ENCODE measurements at places on chromosomes 3 and 15.

DNA sequence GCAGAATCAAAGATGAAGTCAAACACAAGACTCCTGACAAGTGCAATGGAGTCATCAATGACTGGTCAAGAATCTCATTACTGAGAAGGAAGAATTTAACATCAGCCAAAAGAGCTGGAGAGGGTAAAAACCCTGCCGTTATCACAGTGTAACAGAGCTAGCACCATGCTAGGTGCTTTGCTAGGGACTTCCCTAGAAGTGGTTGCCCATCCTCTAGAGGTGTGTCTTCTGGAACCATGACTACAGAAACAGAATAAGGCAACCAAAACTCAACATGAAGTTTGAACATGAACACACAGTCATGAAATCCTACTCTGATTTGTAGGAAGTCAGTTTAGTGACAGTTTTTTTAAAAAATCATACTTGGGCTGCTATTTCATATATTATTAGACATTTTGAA is 9.5 kb downstream of the ACAD11 start:
- DNase-seq = no peak

- DNase-seq = no peak
These were observed 512 bp downstream of the IQCF5 start for GRCh38 chr3:51874889-51875288.

DNA sequence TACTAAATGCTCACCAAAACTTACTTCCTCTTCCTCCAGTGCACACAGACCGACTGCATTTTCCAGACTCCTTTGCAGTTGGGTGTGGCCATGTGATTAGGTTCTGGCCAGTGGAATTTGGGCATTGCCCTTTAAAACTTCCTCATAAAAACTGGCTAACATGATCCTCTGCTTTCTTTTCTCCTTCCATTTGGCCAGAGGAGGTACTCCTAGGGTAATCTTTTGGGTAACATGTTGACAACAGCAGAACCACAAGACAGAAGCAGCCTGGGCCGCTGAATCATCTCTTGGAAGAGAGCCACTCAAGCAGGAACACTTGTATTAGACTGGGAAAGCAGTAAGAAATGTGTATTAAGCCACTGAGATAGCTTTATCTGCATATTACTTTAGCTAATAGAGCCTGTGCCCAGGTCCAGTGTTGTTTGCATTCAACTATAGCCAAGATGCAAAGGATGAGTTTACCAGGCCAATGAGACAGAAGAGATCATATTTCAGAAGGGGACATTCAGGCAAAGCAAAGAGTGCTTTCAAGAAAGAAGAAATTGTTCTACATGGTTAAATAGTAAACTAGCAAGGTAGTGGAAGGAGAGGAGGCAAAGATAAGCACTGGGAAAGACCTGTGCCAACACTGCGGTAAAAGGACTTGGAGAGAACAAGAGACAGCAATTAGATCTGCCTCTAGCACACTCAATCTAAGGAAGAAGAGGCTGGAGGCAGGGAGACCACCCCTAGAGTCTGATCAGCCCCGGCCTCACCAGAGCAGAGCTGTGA is 79.8 kb downstream of the PLCH1 start:
- DNase-seq = peak; percentile 87

DNA sequence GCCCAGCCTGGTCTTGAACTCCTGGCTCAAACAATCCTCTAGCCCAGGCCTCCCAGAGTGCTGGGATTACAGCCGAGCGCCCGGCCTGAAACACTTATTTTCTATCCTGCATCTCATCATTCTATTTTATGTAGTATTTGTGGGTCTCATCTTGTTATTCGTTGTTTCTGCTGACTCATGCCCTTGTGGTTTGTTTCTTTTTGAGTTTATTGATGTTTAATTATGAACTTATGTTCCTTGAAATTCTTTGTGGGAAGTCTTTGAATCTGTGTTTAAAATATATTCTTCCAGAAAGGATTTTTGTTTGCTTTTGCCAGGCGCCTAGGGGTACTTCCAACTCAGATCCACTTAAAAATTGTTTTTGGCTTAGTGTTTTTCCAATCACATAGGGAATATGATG is 78.3 kb upstream of the C15orf39 start:
- peak; percentile 29 for DNase-seq

GRCh38 chr3:165788531-165788930 is 48.7 kb downstream of the BCHE start:
- no peak for DNase-seq

- no peak for DNase-seq
These were observed 3.4 kb downstream of the GHSR start for GRCh38 chr3:172444821-172445220.

- no peak for DNase-seq
These were observed 78.3 kb downstream of the RSL24D1 start for GRCh38 chr15:55118344-55118870.

DNA sequence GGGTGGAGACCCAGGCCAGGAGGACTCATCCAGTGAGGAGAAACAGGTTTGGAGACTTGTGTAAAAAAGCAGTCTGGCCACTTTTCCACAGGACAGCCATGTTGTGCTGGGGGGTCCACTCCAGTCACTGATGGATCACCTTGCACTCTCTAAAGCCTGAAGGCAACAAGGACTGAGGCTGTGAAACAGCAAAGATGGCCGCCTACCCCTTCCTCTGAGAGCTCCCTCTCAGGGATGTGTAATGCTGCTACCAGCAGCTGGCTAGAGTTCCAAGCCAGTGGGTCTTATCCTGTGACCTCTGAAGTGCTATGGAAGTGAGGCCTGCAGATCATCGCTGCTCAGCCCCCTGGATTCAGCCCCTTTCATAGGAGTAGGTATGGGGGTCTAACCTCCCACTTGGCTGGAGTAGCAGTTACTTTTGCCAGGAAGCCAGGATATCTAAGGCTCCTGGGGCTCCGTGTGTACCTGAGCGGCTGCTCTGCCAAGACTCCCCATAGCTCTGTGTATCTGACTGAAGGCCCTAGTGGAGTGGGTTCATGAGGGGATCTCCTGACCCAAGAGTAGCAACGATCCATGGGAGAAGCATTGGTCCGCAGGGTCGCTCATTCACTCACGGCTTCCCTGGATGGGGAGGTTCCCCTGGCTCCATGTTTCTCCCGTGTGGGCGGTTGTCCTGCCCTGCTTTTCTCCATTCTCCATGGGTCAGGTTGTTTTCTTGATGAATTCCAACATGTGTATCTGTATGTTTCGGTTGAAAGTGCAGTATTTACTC is 69.9 kb upstream of the TNFSF10 start:
- no peak for DNase-seq

DNA sequence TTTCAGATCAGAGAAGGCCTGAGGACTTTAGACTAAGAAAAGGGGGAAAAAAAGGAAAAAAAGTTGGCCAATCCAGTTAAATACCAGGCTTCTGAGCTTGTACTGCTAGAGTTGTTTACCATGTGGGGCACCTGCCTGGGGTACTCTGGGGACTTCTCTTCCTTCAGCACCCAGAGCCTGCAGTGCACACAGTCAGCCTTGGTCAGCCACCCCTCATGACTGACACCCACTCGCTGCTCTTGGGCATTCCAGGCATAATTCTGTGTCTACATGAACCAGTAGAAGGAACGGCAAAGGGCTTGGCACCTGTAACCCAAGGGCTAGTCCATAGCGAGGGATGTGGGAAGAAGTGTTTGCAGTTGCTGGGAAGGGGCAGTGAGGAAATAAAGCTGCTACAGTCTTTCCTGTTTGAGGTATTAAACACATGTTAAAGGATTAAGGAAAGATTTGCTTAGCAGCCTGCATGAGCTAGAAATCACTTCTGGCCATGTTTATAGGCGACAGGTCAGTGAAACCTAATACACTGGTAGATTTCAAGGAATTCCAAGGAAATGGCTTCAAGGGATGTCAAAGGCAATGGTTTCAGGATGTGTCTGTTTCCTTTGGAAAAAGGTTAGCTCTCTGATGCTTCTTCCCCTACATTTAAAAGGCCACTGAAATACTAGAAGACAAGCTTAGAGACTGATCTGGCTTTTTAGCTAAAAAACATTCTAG is 232.5 kb downstream of the CHST2 start:
- DNase-seq = no peak

DNA sequence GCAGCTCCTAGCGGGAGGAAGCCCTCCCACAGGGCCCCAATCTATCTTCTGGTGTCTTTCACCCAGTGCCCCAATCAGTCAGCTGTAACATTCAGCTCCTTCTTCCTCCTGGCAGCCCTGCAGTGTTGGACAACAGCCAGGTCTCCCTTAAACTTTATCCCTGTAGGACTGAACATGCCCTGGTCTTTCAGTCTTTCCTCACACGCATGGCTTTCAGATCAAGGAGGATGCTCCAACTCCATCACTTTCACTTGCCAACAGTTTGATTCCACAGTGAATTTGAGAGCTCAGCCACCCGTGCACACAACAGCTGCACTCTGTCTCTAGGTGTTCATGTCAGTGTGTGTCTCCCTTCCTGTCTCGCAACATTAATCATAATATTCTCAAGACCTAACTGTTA is 28.5 kb upstream of the LRRC34 start:
- DNase-seq = no peak

GRCh38 chr15:51869060-51869421 is 39.6 kb downstream of the TMOD3 start:
- DNase-seq = no peak

DNA sequence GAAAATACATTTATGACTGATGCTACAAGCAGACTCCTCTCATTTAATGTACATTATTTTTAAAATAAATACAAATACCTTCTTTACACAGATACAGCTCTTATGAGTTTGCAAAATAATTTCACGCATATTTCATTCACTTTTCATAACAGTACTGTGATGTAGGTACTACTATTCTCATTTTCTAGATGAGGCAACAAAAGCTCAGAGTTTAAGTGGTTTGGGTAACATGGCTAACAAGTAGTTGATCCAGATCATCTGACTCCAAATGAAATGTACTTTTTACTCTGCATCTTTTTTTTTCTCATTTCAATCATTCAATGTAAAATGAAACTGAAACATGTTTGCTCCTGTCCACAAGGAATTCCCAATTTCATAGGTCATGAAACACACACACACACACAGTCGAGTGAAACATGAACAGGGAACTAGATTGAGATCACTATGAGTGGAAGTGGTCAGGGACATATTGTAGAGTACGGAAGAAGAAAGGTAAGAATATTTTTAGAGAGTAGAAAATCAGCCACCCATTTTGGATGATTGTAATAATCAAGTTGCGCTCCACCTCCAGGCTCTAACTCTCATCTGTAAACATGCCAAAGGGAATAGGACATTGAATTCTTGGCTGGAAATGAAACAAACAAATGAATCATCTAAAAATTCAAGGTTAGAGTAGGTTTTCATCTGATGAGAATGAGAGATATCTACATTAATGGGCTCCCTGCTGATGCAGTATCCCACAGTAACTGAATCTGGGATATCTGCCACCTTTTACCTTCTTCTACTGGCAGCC is 92.4 kb downstream of the CLDN1 start:
- DNase-seq = no peak

DNA sequence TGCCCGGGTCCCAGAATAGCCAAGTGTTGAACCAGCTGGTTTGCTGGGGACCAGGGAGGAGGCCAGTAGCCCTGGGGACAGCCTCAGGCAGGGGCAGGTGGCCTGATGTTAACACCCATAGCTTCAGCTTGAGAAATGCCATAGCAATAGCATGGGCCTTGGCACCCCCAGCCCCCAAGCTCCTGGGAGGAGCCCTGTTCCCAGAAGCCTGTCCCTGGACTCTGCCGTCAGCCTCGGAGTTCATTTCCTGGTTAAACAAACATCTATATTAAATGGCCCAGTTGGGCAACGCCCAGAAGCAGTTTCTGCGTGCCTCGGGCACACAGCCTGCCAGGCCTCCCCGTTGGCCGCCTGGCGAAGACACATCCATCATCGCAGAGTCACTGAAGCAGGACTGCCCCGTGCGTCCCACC is 58.2 kb downstream of the FGD5 start:
- no peak for DNase-seq

- no peak for DNase-seq
These were observed 360.4 kb downstream of the FGF12 start for GRCh38 chr3:192366916-192367315.

- no peak for DNase-seq
These were observed 60.7 kb downstream of the GSK3B start for GRCh38 chr3:120033596-120033995.

DNA sequence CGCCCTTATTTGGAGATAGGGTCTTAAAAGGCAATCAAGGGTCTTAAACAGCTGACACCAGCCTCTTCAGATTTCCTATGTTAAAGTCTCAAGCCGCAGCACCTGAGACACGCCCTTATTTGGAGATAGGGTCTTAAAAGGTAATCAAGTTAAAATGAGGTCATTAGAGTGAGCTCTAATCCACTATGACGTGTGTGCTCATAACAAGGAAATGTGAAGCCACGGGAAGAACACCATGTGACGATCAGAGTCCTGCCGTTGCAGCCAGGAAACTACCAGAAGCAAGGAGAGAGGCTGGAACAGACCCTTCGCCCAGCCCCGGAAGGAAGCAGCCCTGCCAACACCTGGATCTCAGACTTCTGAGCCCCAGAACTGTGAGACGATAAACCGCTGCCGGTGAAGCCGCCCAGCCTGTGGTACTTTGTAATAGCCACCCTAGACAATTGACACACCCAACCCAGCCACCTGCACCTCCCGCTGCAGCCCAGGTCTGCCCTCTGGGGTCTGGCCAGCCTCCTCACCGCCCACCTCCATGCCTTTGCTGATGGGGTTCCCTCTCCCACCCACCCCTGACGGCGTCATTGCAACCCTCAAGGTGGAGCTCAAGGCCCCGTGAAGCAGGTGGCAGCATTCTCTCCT is 137.9 kb downstream of the MEGF11 start:
- no peak for DNase-seq

DNA sequence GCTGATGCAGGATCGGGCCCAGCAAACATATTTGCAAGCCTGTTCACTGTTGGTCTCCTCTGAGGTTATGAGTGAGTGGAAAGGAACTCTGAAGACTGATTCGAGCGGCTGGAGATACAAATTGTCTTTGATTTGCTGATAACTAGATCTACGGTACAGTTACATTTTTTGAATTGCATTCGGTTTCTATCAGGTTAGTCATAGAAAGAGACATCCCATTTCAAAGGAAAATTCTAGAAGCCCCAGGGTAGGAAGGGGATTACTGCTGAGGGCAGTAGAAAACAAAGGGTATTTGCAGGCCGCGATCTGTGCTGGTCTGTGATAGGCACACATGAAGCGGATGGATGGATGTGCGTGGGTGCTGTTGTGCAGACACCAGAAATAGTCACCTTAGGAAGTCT is 228.4 kb downstream of the ITPR1 start:
- no peak for DNase-seq

- DNase-seq = no peak
These were observed 432.4 kb upstream of the ATP10A start for GRCh38 chr15:26295336-26296085.

GRCh38 chr3:8536096-8537056 is 34.8 kb downstream of the LMCD1 start:
- no peak for DNase-seq
